Stimulated activated CD4-positive, alpha-beta T cell treated with anti-CD3 and anti-CD28 coated beads, Interleukin-15, amount 100 ng/mL, for 1 hour (primary cell): ENCODE measurements at places on chromosomes 6 and 20.

DNA sequence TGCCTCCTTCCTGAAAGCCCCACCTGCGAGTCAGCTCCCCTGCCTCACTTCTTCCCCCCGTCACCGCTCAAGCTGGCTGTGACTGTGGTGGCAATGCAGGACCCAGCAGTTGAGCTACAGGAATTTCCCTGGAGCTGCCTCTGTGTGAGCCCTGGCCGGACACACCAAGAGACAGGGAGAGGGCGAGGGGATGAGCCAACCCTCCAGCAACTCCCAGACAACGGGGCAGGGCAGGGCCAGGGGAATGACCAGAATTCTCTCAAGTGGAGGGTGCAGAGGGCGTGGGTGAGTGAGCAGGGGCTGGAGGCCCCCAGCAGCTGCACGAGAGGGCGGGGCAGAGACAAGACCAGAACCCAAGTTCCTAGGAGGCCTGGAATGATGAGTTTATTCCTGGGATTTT is 4.9 kb upstream of the ARFGAP1 start:
- DNase-seq: no peak

- DNase-seq: no peak
Measured at GRCh38 chr20:44025756-44026155, 111.1 kb downstream of the TOX2 start.

GRCh38 chr6:150028799-150029198 is 3.5 kb upstream of the RAET1L start:
- DNase-seq: no peak

DNA sequence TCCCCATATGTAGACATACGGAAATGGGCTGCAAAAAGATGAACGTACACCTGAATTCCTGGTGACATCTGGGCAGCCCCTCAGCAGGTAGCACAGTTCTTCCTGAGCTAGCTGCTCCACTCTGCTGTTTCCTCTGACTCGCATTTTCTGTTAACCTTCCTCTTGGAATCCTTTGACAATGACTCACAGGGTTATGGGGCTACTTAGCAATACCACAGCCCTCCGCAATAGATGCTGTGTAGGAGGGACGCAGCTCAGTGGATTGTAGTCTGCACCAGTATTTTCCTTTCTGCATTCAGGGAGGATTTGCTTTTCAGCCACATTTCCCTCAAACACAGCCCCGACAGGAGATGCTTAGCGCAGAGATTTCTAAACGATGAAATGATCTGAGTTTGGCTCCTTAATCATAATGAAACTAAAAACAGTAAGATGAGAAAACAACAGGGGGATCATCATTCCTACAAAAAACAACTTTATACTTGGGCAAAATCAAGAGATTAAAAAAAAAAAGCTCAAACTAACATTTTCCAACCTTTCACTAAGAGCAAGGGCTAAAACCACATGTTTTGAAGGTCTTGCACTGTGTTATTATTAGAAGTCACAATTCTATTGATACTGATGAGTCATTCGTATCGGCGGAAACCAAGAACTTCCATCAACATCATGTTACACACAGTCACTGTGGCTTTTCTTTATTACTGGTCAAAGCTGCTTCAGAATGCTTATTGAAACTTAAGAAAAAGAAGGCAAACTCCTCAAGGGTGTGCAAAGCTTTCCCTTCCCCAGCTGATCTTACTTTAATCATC is 12.2 kb downstream of the BACH2 start:
- no peak for DNase-seq

DNA sequence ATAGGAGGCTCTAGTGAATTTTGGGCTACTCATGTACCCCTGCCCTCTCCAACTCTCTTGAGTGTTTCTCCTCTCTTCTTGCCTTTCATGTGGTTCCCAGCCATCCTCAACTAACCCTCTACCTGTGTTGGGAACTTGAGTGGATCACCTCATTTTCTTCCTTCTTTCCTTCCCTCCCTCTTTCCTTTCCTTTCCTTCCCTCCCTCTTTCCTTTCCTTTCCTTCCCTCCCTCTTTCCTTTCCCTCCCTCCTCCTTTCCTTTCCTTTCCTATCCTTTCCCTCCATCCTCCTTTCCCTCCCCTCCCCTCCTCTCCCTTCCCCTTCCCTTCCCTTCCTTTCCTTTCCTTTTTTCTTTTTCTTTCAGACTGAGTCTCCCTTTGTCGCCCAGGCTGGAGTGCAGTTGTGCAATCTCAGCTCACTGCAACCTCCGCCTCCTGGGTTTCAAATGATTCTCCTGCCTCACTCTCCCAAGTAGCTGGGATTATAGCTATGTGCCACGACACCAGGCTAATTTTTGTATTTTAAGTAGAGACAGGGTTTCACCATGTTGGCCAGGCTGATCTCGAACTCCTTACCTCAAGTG is 63.8 kb downstream of the BTBD3 start:
- DNase-seq: no peak

DNA sequence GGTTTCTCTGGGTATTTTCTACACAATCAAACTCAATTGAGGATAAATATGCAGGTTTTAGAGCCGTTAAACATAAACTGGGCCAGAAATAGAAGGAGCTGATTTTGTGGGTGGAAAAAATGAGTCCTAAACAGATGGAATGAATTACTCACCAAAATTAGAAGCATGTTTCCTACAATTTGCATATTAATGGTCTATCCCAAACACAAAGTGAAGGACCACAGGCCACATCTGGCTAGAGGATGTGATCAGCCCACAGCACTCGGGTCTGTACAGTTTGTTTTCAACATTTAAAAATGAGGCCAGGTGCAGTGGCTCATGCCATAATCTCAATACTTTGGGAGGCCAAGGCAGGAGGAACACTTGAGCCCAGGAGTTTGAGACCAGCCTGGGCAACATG is 296.3 kb downstream of the PREX1 start:
- no peak for DNase-seq

GRCh38 chr6:157987788-157988699 is 6.4 kb downstream of the SYNJ2 start:
- DNase-seq: no peak

GRCh38 chr6:17914651-17915050 is 72.8 kb downstream of the KIF13A start:
- DNase-seq: no peak

DNA sequence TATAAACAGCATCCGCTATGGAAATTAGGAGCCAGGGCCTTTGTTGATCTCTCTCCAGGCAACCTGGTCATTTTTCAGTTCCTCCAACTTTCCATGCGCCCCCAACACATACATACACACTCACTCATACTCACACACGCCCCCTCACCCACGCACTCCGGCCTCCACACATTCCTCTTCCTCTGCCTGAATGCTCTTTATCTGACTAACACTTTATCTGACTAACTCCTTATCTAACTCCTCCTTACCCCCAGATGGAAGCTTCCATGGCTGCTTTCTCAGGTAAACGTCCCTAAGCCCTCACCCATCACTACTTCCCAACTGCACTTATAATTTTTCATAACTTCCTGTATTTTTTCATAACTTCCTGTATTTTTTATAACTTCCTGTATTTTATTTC is 17.4 kb downstream of the CASS4 start:
- no peak for DNase-seq

DNA sequence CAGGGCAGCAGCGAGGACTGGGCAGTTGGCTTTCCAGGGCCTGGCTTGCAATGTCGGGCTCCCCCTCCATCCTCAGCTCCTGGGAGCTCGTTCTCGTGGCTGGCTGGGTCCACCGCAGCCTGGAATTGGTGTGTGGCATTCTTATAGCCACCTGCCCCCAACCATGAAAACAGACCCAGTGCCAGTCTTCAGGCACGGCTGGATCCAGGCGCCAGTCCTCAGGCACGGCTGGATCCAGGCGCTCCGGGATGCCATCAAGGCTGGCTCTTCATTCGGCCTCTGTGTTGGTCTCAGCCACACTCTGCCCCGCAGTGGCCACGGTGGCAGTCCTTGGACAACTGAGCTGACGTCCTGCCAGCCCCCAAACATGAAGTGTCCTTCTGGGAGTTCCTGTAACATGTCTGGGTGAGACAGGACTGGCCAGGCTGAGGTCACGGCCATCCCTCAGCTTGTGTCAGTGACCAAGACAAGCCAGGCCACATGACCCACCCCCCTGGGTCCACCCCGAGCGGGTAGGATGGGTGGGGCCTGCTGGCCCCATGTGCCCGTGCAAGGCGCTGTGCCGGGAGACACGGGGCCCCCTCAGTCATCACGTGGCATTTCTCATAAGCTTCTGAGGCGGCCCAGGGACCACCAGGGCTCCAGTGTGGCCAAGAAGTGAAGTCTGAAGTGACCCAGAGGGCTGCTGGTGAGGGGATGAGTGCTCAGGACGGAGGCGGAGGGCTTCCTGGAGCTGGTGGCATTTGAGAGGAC is 99.0 kb downstream of the TAF4 start:
- DNase-seq: no peak

GRCh38 chr6:135084916-135085269 is 30.3 kb upstream of the HBS1L start:
- DNase-seq: no peak

GRCh38 chr6:45997875-45998506 is 17.7 kb downstream of the CLIC5 start:
- DNase-seq: no peak

- DNase-seq: no peak
Measured at GRCh38 chr20:40758790-40759189, 69.8 kb upstream of the MAFB start.

DNA sequence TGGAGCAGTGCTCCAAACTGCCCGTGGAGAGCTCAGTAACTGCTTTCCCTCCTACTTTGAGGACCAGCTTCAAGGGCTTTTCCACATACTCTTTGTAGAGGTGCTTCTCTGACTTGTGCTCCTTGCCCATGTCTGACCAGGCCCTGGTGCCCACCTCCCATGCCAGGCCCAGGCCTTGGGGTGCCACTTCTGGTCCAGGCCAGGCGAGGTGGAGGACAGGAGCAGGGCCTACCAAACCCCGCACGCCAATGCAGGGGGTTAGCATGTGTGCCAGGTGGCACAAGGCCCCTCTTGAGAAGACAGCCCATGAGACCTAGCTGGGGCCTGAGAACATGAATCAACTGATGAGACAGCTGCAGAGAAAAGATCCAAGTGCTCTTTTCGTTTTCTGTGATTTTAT is 47.0 kb upstream of the PLN start:
- DNase-seq: no peak

GRCh38 chr6:110491644-110492317 is 15.4 kb upstream of the SLC22A16 start:
- DNase-seq: no peak

DNA sequence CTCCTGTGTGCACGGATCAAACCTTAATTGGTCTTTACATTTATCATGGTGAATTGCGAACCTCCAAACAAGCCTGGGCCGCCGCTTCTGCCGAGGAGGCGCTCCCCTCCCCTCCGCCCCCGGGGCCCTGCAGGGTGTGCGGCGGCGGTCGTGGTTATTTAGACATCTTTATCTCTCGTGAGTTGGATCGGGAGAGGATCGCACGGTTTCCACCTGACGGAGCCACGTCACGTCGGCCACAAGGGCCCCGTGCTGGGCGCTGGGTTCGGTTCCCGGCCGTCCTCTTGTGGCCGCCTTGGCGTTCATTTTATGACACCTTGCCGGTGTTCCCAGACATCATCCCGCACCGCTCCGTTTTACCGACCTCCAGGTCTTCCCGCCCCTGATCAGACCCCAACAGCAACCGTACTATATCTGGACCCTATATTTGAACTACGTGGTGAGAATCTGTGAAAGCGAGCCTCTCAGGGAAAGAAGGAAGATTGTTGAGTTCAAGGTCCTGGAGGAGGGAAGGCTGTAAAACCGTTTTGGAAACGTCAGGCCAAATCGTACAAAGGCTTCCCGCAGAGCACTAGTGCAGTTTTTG is 1.3 kb upstream of the CNR1 start:
- no peak for DNase-seq

DNA sequence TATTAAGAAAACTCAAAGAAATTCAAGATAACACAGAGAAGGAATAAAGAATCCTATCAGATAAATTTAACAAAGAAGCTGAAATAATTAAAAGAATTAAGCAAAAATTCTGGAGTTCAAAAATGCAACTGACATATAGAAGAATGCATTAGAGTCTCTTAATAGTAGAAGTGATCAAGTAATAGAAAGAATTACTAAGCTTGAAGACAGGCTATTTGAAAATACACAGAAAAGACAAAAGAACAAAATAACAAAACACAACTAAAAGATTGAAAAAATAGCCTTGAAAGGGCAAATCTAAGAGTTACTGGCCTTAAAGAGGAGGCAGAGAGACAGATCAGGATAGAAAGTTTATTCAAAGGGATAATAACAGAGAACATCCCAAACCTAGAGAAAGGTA is 12.1 kb downstream of the SNX14 start:
- DNase-seq: no peak

DNA sequence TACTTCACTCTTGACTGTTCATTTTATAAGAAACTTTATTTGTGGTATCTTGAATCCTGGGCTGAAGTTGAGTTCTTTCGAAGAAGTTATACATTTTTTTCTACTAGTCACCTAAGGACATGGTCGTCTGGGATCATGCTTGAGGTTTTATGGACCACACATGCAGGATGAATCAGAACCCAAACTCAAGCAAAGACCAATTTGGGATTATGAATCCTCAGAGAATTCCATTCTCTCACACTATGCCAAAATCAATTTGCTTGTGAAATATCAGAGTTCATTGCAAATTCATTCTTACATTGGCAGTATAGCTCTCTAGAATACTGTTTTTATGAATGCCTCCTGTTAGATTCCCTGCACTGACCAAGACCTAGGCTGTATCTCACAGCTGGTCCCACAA is 114.3 kb upstream of the HDAC2 start:
- no peak for DNase-seq

DNA sequence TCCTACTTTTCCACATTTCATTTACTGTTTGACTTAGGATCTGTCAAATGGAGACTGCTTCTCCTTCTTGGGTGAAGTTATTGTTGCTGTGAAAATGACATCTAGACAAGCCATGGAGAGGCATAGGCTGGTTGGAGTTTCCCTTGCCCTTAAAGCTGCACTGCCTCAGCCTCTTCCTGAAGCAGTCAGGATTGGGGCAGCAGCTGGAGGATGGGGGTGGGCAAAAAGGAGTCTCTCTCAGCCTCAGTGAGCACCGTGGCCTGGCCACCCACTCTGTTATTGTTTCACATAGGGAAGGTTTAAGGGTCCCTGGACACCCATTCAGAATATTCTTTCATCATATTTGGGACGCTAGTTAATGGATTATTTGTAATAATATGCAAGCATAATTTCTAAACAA is 7.7 kb upstream of the ZBTB24 start:
- DNase-seq: no peak

GRCh38 chr6:133289733-133290306 is 48.7 kb downstream of the EYA4 start:
- DNase-seq: no peak

DNA sequence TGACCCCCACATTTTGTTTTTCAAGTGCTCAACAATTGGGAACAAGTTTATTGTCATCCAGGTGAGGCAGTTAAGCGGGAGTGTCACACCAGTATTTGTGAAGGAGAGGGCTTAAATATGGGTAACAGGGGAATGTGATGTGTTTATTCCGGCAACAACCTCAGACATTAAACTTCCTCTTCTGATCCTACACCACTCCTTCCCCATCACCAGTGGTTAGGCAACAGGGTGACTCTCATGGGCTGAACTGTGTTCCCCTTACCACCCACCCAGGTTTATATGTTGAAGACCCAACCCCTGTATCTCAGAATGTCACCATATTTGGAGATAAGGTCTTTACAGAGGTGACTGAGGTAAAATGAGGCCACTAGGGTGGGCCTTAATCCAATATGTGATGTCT is 52.1 kb upstream of the RNF182 start:
- DNase-seq: no peak
